NCI-H2029 treated with DMSO at 0.1 percent for 48 hours (cell line): ENCODE measurements at places on chromosomes 3 and 15.

GRCh38 chr3:38565339-38566214, 69.4 kb downstream of the EXOG start:
- DNase-seq = no peak

DNA sequence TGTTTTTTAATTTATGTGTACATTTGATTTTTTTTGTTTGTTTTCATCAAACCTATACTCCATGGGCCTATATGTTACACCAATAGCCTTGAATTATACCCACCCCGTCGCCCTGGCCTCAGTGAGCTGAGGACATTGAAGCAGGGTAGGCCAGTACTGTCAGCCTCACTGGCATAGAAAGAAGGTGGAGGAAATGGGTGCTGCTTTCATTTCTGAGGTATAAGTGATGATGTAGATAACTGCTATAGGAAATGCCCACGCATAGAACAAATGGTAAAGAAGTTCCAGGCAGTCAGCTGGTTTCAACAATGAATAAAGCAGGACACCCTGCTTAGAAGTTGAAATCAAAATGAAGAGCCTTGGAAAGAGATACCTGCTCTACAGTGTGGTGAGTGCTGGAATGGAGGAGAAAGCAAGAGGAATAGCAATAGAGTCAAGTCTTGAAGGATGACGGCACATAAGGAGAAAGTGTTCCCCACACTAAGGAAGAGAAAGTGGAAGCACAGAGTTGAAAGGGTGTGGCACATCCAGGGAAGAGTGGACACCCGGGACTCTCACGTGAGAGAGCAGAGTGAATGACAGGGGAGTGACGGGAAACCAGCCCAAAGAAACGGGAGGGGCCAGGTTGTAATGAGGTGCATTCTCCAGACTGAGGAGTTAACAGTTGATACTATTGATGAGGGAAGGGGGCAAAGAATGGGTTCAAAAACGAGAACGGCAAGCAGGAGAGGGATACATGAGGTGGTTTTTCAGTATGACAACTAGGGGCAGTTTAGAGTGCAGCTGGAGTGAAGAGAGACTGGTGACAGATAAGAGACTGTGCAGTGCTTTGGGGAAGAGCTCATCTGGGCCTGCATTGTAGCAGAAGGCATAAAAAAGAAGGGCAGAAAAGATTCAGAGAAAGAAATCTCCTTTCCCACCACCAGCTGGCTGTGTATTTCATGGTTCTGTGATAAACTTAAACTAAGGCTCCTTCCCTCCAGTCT, 70.5 kb downstream of the KLHL25 start:
- no peak for DNase-seq

GRCh38 chr15:49212897-49213296, 42.9 kb downstream of the GALK2 start:
- DNase-seq = no peak

GRCh38 chr3:127215714-127216414, 22.9 kb downstream of the PRR23E start:
- DNase-seq = no peak

GRCh38 chr15:63587527-63587926, 9.7 kb upstream of the FBXL22 start:
- no peak for DNase-seq

DNA sequence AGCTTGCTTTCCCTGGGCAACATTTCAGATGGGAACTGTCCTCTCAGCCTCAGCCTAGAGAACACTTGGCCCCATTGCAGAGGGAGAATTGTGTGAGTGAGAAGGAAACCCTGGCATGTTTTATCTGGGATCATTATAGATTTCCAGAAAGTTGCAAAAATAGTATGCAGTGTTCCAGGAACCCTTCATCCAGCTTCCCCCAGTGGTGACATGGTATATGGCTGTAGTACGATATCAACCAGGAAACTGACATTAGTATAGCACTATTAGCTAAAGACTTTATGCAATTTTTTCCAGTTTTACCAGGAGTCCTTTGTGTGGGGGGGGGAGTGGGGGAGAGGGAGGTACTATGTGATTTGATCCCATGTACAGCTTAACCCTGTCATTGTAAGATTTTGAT, 166.2 kb upstream of the KBTBD8 start:
- DNase-seq = no peak

GRCh38 chr15:53354874-53355273, 404.6 kb downstream of the WDR72 start:
- DNase-seq = no peak

GRCh38 chr3:20523293-20523692, 337.3 kb upstream of the SGO1 start:
- peak; percentile 27 for DNase-seq

- no peak for DNase-seq
Observed at GRCh38 chr3:186152889-186153292, 44.0 kb upstream of the ETV5 start.

- DNase-seq = no peak
Observed at GRCh38 chr3:107395066-107395465, 17.8 kb downstream of the CCDC54 start.

GRCh38 chr3:135161425-135161824, 366.4 kb downstream of the EPHB1 start:
- no peak for DNase-seq

DNA sequence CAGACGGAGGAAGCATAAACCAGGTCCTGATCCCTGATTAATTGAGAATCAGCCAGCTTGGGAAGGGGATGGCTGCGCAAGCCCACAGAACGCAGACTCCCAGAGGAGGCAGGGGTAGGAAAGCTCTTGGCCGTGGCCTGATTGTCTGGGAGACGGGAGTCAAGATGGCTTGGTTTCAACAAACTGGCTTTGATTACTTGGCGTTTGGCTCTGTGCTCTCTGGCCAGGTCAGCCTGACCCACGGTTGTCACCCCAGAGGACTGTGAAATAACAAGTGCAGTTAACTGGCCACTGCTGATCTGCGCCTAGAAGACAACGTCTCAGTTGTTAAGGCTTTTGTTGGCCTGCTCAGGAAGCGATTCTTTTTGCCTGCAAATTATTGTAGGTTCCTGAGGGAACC, 387.0 kb upstream of the PROK2 start:
- DNase-seq = no peak

DNA sequence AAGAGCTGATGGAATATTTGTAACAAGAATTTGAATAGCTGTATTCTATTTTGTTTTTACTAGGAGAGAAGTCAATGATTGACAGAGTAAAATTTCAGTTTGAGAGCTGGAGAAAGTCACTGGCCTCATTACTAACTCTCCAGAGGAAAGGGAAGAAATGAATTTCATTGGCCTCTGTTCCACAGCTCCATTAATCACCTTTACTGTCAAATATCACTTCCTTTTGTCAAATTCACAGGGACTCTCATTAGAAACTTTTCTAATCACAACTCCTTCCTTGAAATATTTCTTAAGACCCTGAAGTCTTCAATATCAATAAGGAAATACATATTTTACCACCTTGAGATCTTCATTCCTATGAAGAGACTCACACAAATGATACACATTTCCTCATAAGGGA, 379.9 kb upstream of the RASGRP1 start:
- no peak for DNase-seq

DNA sequence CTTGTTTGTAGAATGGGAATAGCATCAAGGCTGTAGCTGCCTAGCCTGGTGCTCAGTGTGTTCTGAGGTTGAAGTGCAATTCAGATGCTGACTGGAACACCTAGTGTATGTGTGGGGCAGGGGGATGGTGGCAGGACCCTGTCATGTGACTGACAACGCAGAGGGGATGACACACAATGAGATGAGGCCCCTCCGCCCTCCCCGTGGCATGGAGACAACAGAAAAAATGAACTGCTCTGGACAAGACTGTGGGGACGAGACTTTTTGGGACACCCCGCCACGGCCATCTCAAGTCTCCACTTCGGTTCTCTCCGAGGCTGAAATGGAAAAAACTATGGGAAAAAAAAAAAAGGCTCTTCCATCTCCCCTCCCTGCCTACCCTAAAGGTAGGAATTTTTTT, 10.4 kb upstream of the SEC13 start:
- DNase-seq = no peak

GRCh38 chr3:12437861-12438260, 46.4 kb upstream of the TSEN2 start:
- DNase-seq = no peak

DNA sequence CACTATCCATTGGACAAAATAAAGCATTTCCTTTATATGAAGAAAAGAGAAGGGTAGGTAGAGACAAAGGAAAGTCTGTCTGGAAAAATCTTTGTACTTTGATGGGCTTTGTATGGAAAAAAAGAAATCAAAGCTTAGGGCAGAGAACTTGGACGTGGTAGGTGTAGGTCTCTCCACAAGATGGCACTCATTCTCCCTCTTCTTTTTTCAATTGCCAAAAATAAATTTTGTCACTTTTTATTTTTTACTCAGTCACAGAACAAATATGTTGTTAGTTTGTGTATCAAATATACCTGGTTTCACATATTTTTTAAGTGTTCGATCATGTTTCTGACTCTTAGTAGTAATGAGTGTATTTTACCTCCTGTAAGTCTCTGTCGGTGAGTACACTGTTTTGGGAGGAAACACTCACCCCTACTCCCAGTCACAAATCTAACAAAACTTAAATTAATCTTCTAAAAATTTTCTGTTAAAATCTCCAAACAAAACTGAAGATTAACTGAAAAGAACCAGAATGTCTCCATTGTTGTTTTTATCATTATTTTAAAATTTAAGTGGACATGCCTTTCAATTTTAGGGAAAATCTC, 415.8 kb upstream of the GOLIM4 start:
- DNase-seq = no peak

DNA sequence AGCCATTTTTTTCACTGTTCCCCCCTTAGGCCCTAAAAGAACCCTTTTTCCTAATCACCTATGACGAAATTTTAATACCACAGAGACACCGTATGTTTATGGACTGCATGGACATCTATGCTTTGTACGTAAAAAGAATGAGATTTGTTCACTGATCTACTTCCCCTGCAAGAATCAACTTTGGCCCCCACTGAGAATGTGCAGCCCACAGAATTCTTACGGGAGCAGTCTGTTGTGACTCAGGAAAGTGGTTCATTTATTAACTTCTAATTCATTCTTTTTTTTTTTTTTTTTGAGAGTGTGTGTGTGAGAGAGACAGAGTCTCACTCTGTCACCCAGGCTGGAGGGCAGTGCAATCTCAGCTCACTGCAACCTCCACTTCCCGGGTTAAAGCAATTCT, 17.6 kb downstream of the EIF4E3 start:
- no peak for DNase-seq

DNA sequence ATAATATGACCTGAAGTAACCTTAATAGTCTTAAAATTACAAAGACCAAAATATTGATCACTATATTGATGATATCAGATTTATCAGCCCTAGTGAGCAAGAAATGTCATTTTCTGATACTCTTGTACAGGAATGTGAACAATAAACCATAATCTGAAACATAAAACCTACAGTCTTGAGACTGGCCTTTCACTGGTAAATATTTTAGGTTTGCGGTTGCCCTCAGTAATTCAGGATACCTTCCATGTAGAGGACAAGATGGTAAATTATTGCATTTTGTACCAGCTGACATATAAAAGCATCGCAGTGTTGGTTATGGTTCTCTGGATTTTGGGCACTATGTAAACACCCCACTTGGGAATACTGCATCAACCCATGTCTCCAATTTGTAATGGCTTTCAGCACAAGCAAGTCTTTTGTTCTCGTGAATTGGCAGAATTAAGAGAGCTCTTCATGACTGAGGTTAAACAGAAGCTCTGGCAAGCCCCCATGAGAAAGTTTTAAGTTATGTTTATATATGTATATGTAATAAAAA, 128.5 kb downstream of the LMLN start:
- DNase-seq = no peak

- no peak for DNase-seq
Observed at GRCh38 chr15:71646767-71647486, 163.4 kb upstream of the NR2E3 start.

- no peak for DNase-seq
Observed at GRCh38 chr3:194989241-194989640, 281.7 kb downstream of the XXYLT1 start.

GRCh38 chr3:81580355-81580754, 181.1 kb downstream of the GBE1 start:
- no peak for DNase-seq

DNA sequence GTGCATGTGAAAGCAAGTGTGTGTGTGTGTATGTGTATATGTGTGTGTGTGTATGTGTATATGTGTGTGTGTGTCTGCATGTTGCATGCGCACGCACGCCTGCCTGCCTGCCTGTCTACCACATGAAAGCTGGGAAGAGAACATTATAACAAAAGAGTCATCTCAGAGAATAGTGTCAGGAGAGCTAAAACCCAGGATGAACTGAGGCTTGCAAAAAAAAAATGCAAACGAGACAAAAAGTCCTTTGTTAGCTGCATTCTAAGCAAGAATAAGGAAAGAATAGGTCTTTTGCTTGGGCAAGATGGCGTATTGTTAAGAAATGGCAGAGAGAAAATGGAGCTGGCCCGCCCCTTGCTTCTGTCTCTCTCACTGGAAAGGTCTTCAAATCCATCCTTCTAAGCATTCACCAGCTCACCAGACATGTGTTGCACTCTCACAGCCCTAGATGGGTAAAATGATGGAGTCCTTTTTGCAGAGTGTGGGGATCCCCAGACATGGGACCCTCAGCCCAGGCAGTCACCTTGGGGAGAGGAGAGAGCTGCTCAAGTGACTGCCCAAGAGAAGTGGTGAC, 16.4 kb downstream of the WNT7A start:
- no peak for DNase-seq

- DNase-seq = no peak
Observed at GRCh38 chr15:31752065-31752762, 278.1 kb upstream of the CHRNA7 start.

- no peak for DNase-seq
Observed at GRCh38 chr3:46107682-46108081, 80.4 kb upstream of the XCR1 start.

- no peak for DNase-seq
Observed at GRCh38 chr3:47541583-47542108, 28.1 kb upstream of the ELP6 start.

GRCh38 chr15:101176625-101177024, 75.2 kb downstream of the CHSY1 start:
- no peak for DNase-seq

- DNase-seq = no peak
Observed at GRCh38 chr3:17278006-17278405, 393.3 kb downstream of the PLCL2 start.

DNA sequence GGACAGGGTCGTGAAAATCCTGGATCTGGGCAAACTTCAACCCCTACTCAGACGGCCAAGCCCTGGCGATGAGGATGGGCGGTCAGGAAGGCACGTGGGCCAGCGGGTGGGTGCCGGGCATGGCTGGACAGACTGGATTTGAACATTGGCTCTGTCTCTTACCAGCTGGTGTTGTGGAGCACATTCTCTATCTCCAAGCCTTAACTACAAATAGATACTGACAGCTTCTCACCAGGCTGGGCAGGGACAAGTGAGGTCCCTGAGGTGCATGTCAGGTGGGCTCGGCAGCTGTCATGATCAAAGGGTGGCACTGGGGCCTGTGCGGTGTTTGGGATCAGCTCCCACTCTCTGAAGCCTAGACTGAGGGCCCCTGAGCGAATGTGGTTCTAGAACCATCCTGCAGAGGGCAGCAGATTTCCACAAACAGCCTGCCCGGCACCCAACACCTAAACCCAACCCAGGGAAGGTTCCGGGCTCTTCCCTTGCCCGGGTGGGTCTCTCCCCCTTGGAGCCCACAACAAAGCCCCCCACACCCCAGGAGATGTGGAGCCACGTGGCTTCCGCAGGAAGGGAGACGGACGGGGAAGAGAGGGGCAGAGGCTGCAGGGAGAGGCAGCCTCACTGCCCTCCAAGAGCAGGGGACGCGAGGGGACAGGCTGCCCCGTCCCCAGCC, 58.4 kb downstream of the RGMA start:
- peak; percentile 19 for DNase-seq
